ENCODE measurements at places on chromosomes 12 and 14.

GRCh38 chr14:95398630-95399547 is 79.2 kb upstream of the CLMN start:
- DNase-seq, result no peak

DNA sequence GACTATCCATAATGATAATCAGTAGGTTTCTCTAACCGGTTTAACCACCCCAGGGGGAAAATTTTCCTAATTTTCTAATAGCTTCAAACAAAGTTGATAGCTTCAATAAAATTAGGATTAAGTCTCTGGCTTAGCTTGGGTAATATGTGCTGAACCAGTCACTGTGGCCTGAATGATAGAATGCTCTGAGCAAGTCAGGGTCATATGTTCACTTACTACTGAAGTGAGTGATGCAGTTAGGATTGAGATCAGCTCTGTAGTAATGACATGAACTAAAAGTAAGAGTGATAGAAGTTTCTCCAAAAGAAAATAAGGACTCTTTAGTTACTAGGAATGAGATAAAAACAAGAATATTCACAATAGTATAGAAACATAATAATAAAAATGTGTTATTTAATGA is 32.6 kb downstream of the ETNK1 start:
- no peak for DNase-seq

DNA sequence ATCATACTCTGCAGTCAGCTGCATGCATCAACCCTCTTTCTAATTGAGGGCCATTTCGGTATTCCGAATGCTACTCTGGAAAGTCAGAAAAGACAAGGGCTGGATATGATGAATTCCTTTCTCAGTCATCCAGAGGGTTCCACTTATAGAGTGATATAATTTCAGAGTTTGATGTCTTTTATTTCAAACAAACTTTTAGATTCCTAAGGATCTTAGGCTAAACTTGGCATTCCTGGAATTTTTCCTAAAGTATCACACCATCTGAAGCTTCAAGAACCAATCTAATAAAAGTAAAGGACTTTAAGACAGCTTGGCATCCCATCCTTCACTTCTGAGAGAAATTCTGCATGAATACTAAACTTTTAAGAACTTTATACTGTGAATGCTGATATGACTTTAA is 69.3 kb upstream of the KCNJ8 start:
- DNase-seq, result no peak

GRCh38 chr14:23013054-23013748 is 3.3 kb upstream of the C14orf93 start:
- no peak for DNase-seq

DNA sequence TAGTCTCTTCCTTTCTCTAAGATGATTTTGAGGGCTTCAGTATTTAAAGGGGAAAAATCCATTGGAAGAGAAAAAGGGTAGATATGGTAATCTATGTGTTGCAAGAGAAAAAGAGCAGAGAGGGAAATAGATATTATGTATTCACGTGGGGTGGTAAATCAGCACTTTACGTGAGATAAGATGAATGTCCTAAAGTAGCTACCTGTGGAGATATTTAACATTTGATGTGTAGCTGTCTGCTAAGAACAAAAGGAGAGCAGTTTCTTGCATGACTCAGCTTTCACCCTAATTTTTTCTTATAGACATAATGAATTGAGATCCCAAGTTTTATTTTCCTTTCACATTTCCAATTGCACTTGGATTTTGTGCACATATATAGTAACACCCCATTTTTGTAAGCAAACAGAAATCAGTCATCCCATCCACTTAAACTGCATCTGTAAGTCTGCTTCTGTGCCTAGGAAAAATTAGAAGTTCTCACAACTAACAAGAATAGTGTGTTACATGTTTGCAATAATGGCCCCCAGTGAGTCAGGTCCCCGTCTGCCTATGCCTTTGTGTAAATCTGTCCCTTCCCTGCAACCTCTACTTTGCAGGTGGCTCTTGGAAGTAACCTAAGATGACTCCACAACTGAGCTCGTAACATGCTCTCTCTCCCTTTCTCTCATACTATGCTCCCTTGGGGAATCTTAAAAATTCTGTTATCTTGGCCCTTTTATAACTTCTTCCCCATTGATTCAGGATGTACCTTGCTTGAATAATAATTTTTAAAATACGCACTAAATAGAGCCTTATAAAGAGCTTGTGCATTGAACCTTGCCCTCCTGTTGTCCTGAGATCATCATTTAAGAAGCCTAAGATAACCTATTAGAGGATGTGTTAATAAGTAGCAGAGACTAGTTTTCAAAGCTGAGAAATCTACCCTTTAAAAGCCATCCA is 3.7 kb downstream of the TMTC3 start:
- no peak for DNase-seq

DNA sequence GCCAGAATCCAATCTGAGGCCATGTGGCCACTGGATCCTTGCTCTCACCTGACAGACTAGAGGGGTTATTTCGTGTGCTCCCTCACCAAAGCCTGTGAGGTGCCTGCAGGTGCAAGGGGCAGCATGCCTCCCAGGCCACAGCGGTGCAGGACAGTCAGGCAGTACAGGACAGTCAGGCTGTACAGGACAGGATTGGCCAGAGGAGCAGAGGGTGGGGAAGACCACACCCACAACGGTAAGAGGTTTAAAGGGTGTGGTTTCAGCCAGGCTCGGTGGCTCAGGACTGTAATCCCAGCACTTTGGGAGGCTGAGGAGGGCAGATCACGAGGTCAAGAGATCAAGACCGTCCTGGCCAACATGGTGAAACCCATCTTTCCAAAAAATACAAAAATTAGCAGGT is 3.1 kb upstream of the BRF1 start:
- no peak for DNase-seq

- DNase-seq, result no peak
Observed at GRCh38 chr12:54019091-54019811, 9.0 kb upstream of the HOXC6 start.

DNA sequence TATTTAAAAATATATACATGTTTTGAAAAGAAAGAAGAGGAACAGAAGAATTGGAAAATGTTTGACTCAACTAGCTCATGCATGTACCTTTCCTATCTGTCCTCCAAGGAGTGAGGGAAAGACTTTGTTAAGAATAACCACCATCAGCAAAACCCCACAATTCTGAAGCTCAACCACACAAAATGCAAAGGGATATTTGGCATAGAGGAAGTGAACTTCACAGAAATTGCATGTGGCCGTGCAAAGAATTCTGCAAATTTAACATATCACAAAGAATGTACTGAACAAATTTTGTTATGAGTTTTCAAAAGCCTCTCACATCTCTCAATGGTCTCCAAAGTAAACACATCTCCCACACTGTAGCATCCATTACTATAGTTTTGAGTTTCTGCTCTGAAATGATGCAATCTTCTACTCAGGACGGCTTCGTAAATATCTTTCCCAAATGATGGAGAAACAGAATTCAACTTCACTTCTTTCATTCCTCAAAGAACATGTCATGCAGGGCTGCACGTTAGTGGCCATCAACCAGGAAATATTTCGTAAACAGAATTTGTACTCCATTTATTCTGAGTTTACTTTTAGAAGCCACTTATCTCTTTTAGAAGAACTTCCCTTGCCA is 17.6 kb downstream of the DUSP6 start:
- no peak for DNase-seq

DNA sequence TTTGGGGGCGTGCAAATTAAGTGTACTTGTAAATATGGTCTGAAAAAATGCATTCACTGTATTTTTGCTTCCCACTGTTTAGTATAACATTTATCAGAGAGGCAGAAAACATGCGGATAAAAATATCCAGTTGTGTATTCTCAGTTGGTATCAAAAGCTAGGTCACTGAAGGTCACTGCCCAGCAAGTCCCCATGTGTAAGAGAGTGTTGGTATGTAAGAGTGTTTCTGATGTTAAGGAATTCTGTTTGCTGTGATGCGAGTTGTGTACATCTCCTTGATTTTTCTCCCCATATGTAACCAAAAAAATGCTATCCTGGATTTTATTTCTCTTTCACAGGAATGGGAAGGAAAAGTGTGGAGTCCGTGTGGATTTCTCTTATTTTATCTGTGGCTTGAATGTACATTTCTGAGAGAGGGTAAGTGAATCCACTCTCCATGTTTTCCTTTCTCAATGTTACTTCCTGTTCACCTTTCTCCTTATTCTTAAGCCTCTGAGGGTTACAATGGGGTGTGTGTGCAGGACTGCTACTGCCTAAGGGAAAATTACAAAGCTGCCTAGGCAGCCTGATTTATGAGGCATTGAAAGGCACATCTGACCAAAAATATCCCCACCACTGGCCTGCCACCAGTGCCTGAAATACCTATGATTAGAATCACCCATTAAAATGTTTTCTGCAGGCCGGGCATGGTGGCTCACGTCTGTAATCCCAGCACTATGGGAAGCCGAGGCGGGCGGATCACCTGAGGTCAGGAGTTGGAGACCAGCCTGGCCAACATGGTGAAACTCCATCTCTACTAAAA is 97.9 kb upstream of the USP44 start:
- no peak for DNase-seq

- DNase-seq, result no peak
Observed at GRCh38 chr14:61561657-61562276, 133.5 kb upstream of the HIF1A start.

GRCh38 chr12:110649341-110649847 is 35.5 kb downstream of the TCTN1 start:
- no peak for DNase-seq

DNA sequence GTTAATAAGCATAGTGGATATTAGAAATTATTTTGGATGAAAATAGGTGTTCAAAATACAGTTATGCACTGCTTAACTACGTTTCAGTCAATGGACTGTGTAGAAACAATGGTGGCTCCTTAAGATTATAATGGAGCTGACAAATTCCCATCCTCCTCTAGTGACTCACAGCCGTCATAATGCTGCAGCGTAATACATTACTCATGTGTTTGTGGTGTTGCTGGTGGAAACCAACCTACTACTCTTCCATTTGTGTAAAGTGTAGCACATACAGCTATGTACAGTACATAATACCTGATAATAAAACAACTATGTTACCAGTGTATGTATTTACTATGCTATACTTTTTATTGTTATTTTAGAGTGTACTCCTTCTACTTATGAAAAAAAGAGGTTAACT is 111.2 kb upstream of the TMCC3 start:
- no peak for DNase-seq

- no peak for DNase-seq
Observed at GRCh38 chr12:46110928-46111699, 120.7 kb upstream of the SCAF11 start.

GRCh38 chr12:64160711-64161060 is 61.4 kb downstream of the KICS2 start:
- DNase-seq, result no peak

DNA sequence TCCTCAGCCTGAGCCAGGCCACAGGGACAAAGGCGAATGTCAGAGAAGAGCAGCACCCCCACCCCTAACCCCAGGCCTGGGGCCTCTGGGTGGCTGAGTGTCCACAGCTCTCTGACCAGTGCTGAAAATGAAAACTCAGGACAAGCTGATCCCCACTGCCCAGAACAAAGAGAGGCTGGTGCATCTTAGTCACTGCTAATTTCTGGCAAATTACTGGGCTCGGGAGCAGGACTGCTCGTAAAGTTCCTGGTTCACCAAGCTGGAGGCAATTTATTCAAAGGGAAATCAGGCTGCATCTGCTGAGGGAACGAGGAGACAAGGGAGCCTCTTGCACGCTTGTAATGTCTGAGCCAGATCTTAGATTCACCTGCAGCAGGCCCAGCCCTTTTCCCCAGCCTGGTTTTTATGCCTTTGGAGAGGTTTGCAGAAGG is 43.2 kb downstream of the CALM1 start:
- no peak for DNase-seq

DNA sequence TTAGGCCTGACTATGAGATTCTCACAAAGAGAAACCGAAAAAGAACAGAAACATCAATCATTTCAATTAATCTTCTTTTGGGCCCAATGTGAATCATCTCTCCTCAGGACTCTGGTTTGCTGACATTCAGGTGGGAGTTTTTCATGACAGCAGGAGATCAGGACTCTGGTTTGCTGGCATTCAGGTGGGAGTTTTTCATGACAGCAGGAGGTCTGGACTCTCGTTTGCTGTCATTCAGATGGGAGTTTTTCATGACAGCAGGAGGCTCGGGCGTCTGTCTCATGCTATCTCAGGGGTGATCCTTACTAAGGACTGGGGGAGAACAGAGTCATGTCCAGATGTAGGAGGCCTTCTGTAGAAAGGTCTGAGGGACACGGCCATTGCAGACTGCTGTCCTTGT is 40.1 kb upstream of the PARP11 start:
- no peak for DNase-seq

- no peak for DNase-seq
Observed at GRCh38 chr14:104923640-104924420, 849 bp upstream of the PLD4 start.

DNA sequence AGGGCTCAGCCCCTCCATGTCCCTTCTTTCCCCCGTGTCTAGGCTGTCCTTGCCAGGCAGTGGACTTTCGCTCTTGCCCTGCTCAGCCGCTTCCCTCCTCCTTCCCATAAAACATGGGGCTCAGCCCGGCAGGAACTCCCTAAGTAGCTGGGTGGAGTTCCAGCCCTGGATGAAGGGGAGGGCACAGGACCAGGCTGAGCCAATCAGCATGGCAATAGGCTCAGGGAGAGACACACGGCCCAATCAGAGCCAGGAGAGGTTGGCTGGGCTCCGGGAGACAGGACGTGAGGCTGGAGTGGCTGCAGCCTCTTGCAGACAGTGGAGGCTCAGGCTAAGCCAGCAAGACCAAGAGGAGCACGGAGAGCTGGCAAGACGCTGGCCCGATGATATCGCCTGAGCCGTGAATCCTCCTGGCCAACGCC is 54.3 kb downstream of the GALNT9 start:
- DNase-seq, result no peak

- DNase-seq, result no peak
Observed at GRCh38 chr12:6337958-6338433, 3.9 kb downstream of the TNFRSF1A start.

- DNase-seq, result no peak
Observed at GRCh38 chr12:56520048-56520447, 1.6 kb upstream of the RBMS2 start.

- DNase-seq, result no peak
Observed at GRCh38 chr12:3155702-3156370, 78.7 kb downstream of the TSPAN9 start.

DNA sequence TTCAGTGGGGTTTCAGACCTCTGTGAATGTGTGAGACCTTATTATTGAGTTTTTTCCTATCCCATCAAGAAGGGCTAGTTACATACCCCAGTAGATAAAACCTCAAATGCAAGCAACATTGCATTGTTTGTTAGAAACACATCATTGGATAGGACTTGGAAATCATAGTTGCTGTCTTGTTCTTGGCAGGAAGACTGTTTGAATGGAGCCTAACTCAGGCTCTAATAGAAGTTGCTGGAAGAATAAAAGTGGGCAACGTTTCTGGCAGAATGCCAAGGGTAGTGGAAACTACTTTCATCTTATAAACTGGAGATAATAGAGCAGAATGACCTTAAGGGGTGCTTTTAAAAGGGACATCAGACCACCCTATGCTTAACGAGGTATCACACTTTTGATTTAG is 9.9 kb upstream of the PTHLH start:
- DNase-seq, result no peak

- DNase-seq, result no peak
Observed at GRCh38 chr12:522692-523378, 63.1 kb downstream of the B4GALNT3 start.

All from CD4-positive, alpha-beta T cell treated with Interleukin-4 for 4 hours (primary cell).